ENCODE measurements at places on chromosomes 11 and 22. TPM values are rescaled to one million over a fixed set of nuclear protein-coding genes. Genes with fewer than 3 reads are reported as not detected.

IL10RA gene
- not detected for total RNA-seq

SNRPD3 gene
- total RNA-seq, result 132 TPM

DUSP8 gene
- total RNA-seq, result 0.28 TPM

ACTN3 gene
- total RNA-seq, result under 0.01 TPM

RTN4RL2 gene
- total RNA-seq, result not detected

SCUBE2 gene
- 1.2 TPM for total RNA-seq

C1QTNF4 gene
- total RNA-seq, result not detected

NXPE2 gene
- total RNA-seq, result not detected

POTEH gene
- not detected for total RNA-seq

SMTNL1 gene
- not detected for total RNA-seq

GGTLC2 gene
- total RNA-seq, result not detected

EHF gene
- total RNA-seq, result 0.28 TPM

KDM4F gene
- not detected for total RNA-seq

OR2AG2 gene
- total RNA-seq, result under 0.01 TPM

PNPLA3 gene
- total RNA-seq, result 6.2 TPM

PHETA2 gene
- 16.5 TPM for total RNA-seq

SCGB1A1 gene
- total RNA-seq, result not detected

KRTAP5-1 gene
- total RNA-seq, result not detected

USP35 gene
- 16.1 TPM for total RNA-seq

C11orf86 gene
- total RNA-seq, result not detected

DKK3 gene
- total RNA-seq, result 345 TPM

APOBEC3F gene
- 5.4 TPM for total RNA-seq

ANO1 gene
- total RNA-seq, result 3.7 TPM

MYBPC3 gene
- not detected for total RNA-seq

RAC2 gene
- 13.0 TPM for total RNA-seq

TSGA10IP gene
- total RNA-seq, result not detected

MTFP1 gene
- total RNA-seq, result 13.2 TPM

CCDC73 gene
- not detected for total RNA-seq

MIOX gene
- not detected for total RNA-seq

BAIAP2L2 gene
- total RNA-seq, result 1.7 TPM

ZNF214 gene
- total RNA-seq, result 3.1 TPM

SLC29A2 gene
- total RNA-seq, result 0.85 TPM

BANF1 gene
- 10.7 TPM for total RNA-seq

MAP6 gene
- total RNA-seq, result 2.5 TPM

KRTAP5-11 gene
- total RNA-seq, result not detected

RFPL1 gene
- not detected for total RNA-seq

TEX12 gene
- total RNA-seq, result not detected

NAA40 gene
- 5.9 TPM for total RNA-seq

MPEG1 gene
- total RNA-seq, result not detected

MMP8 gene
- not detected for total RNA-seq

CARD18 gene
- not detected for total RNA-seq

HEPACAM gene
- not detected for total RNA-seq

TEX54 gene
- not detected for total RNA-seq
